ENCODE measurements at places on chromosomes 16 and 17.

- DNase-seq, result no peak
Observed at GRCh38 chr16:19748389-19749168, 30.5 kb downstream of the IQCK start.

GRCh38 chr16:78684030-78684611 lies 584.7 kb downstream of the WWOX start:
- DNase-seq, result no peak

DNA sequence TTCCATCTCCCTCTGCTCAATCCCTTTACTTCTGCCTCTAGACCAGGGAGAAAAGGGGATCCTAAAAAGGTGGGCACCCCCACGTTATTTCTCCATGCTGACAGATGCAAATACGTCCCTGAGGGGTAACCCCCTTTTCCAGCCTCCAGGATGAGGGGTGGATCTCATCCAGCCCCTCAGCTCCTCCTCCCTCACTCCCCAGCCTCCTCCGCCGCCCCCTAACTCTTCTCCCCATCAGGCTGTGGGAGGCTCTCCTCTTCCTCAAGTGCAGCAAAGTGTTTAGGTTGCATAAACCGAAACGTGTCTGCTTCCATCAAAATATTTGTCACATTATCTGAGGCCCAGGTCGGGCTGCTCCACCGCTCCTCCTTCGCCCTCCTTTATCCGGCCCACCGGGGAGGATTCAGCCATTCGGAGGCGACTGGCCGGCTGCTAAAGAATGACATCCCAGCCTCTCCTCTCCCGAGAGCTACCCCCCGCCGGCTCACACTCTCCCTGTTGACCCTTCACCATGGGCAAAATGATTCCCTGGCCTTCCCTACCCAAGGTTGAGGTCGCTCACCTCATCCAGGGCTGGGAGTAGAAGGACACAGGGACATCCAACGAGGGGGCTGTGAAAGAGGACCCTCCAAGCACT lies 1.2 kb upstream of the C1QL1 start:
- no peak for DNase-seq

DNA sequence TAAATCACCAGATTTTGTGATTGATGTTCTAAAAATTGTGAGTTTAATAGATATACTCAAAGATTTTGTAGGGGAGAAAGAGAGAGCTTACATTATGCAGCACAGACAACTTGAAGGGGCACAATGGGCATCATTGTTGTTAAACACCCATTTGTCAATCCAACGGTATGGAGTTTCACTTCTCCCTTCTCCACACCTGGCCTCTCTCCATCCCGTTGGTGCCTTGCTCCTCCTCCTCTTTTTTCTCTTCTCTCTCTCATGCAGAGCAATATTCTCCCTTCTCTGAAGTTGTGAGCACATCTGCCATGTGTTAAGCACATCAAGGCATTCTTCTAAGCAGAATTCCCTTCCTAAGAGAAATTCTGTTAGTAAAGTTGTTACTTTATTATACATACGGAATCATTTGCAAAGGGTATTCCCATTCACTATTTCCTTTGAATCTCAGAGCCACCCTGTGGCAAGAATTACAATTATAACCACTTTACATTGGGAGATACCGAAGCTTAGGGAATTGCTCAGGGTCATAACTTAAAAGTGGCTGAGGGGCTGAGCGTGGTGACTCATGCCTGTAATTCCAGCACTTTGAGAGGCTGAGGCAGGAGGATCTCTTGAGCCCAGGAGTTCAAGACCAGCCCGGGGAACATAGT lies 40.5 kb upstream of the SKAP1 start:
- DNase-seq, result no peak

GRCh38 chr17:59853168-59853918 lies 39.4 kb downstream of the TUBD1 start:
- no peak for DNase-seq

DNA sequence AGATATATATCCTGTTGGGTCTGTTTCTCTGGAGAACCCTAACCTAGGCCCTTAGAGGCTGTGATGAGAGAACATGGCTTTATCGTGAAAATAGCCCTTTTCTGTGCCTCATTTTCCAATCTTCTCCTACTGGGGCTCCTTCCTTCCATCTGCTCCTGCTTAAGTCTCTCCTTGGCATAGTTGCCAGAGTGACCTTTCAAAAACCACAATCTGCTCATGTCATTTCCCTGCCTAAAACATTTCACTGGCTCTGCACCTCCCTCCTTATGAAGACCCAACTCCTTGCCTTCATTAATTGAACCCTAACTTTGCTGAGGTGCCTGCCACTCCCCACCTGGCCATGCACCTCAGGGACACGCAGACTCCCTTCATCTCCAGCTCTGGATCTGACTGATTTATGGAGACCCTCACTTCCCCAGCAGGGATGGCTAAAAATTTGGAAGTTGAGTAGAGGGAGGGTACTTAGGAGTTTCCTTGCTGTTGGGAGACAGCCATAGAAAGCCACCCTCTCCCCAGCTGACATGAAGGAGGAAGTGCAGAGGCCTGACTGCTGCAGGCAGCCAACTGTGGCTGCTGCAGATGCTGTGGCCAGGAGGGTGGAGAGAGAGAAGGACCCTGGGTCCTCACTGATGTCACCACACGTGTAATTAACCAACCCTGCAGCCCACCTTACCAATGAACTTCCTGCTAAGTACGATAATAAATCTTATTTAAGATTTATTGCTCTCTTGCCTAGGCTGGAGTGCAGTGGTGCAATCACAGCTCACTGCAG lies 6.3 kb upstream of the GGA2 start:
- DNase-seq, result no peak

GRCh38 chr17:83190004-83190385 lies 110.6 kb downstream of the METRNL start:
- no peak for DNase-seq

GRCh38 chr17:31413874-31414549 lies 22.5 kb downstream of the RAB11FIP4 start:
- DNase-seq, result no peak

DNA sequence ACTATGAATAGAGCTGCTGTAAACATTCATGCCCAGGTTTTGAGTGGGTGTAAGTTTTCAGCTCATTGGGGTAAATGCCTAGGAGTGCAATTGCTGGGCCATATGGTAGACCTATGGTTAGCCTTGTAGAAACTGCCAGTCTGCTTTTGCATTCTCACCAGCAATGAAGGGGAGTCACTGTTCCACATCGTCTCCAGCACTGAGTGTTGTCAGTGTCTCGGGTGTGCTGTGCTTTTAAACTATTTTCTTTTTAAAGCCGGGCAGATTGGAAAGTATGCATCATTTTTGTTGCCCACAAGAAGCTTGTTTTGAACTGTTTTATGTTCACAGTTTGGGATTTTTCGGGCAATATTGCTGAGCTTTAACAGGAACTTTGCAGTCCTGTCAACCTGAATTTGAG lies 7.9 kb downstream of the RMI2 start:
- DNase-seq, result no peak

DNA sequence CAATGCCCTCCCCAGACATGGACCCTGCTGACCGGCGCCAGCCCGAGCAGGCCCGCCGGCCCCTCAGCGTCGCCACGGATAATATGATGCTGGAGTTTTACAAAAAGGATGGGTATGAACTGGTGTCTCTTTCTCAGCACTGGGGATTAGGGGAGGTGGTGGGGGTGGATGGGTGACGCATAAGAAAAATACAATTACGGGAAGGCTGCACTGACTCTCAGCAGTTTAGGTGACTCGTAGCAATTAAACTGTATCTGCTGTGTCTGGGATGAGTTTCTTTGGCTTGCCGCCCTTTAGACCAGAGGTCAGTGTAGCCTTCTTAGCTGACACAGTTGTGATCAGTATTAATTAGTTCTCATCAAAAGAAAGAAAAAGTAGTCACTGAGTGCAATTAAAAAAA lies 59.0 kb downstream of the ELAC2 start:
- DNase-seq, result no peak

GRCh38 chr17:67376415-67376736 lies 705 bp upstream of the PITPNC1 start:
- no peak for DNase-seq

GRCh38 chr17:33596899-33597298 lies 303.8 kb upstream of the ASIC2 start:
- DNase-seq, result no peak

DNA sequence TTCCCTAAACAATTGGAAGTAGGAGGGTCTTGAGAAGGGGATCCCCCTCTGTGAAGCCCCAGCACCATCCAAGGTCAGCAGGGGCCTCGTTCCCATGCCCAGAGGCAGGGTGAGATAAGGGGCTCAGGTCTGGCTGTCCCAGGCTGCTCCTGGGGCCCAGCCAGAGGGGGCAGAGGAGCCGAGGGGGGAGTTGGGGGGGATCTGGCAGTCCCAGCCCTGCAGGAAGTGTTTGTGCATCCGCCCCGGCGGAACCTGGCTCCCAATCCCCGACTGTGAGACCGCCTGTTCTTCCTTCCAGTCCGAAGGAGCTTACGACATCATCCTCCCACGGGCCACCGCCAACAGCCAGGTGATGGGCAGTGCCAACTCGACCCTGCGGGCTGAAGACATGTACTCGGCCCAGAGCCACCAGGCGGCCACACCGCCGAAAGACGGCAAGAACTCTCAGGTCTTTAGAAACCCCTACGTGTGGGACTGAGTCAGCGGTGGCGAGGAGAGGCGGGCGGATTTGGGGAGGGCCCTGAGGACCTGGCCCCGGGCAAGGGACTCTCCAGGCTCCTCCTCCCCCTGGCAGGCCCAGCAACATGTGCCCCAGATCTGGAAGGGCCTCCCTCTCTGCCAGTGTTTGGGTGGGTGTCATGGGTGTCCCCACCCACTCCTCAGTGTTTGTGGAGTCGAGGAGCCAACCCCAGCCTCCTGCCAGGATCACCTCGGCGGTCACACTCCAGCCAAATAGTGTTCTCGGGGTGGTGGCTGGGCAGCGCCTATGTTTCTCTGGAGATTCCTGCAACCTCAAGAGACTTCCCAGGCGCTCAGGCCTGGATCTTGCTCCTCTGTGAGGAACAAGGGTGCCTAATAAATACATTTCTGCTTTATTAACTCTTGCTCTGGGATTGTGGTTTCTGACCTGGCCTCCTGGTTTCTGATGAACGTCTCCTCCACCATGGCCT lies 14.9 kb downstream of the GPRC5C start:
- no peak for DNase-seq
